ENCODE measurements at places on chromosomes 2 and 18. TPM values are rescaled to one million over a fixed set of nuclear protein-coding genes. Genes with fewer than 3 reads are reported as not detected.

CHRND gene
- total RNA-seq = not detected

RRM2 gene
- total RNA-seq = 169 TPM

PARD6G gene
- total RNA-seq = 1.0 TPM

TLX2 gene
- 0.72 TPM for total RNA-seq

REL gene
- 12.2 TPM for total RNA-seq

KLF11 gene
- total RNA-seq = 22.9 TPM

ACMSD gene
- total RNA-seq = not detected

- no peak for DNase-seq
Measured at GRCh38 chr2:181810823-181811695, 80.5 kb upstream of the ITPRID2 start.

GRCh38 chr2:239762106-239762505, 263.0 kb downstream of the NDUFA10 start:
- DNase-seq = no peak

DNA sequence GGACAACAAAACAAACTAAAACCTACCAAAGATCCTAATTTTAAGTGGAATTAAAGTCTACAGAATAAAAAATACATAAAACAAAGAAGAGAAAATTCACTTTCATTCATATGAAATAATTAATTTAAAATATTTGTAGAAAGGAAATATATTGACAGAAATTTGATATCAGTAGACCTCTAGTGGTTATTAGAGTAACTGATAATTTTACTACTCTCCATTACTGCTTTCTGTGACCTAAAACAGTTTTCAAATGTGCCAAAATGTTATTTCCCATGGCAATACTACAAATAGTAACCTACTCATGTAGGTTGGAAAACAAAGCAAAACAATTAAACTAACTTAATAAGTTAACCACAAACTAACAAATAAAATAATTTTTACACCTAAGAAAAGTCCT, 147.1 kb downstream of the NOL4 start:
- no peak for DNase-seq

DNA sequence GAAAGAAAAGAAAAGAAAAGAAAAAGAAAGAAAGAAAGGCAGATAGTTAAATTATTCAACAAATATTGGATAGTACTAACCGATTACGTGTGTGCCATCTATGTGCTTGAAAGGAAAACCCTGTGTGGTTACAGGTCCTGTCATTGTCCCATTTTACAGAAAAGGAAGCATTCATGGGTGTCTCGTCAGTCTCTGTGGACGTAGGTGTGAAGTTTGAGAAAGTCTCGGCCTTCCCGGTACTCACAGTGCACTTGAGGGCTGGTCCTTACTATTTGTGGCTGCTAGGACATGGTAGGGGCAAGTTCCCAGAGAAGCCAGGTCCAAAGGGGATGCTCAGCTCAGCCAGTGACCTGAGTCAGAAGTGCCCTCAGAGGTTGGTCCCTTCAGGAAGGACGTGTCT, 19.3 kb downstream of the SH3YL1 start:
- no peak for DNase-seq

Measured in Caco-2 (cell line).